Epithelial cell of prostate (primary cell): ENCODE measurements at places on chromosomes 1 and 21.

GRCh38 chr1:164760569-164760968, 201.6 kb downstream of the PBX1 start:
- DNase-seq, result no peak

DNA sequence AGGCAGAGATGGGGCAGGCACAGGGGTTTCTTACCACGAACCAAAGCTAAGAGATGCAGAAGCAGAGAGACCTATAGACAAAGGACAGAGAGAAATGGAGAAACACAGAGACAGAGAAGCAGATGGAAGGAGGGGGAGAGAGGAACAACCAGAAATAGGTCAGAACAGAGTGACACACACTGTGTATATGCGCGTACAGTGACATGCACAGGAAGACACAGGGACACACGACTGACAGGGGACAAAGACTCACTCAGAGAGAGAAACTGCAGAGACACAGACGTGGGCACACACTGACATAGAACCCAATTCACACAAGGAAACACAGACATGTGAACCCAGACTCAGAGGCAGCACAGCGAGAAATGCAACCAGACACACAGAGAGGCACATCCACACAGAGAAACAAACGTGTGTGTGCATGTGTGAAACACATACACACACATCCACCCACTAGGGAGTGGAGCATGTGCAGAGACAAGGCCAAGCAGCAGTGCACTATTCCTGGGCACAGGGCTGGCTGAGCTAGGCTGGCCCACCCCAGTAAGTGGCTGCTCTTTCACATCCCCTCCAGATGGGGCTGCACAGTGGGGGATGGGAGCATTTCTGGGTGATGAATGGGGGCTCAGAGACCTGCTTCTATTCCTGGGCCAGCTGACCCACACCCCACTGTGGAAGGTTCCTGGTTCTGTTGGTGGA, 123.4 kb upstream of the CSF3R start:
- DNase-seq, result no peak

GRCh38 chr1:78176448-78176847, 130.7 kb downstream of the GIPC2 start:
- DNase-seq, result peak; percentile 31

GRCh38 chr1:68093737-68094136, 43.3 kb upstream of the DIRAS3 start:
- no peak for DNase-seq

GRCh38 chr1:29991025-29991424, 732.4 kb downstream of the MATN1 start:
- DNase-seq, result no peak

- no peak for DNase-seq
Measured at GRCh38 chr1:178330848-178331497, 165.8 kb downstream of the CLEC20A start.

GRCh38 chr21:42592156-42592820, 61.1 kb upstream of the PDE9A start:
- no peak for DNase-seq

DNA sequence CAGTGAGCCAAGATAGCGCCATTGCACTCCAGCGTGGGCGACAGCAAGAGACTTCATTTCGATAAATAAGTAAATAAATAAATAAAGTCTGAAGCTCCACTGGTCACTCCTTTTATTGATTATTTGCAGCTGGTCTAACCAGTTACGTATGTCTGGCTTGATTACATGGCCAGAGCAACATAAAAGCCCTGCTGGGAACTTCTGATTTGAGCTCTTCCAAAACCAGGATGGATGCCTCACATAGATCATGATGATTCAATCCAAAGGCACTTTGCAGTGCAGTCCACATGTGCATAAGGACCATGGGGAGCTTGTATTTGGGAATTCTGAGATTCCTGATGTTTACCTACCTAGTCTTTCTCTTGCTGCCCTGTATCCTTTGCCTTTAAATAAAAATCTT, 24.0 kb downstream of the NSUN4 start:
- no peak for DNase-seq
